ENCODE measurements at places on chromosomes 5 and 9.

- no peak for DNase-seq
These were observed 123.3 kb downstream of the PCSK5 start for GRCh38 chr9:76013809-76014208.

DNA sequence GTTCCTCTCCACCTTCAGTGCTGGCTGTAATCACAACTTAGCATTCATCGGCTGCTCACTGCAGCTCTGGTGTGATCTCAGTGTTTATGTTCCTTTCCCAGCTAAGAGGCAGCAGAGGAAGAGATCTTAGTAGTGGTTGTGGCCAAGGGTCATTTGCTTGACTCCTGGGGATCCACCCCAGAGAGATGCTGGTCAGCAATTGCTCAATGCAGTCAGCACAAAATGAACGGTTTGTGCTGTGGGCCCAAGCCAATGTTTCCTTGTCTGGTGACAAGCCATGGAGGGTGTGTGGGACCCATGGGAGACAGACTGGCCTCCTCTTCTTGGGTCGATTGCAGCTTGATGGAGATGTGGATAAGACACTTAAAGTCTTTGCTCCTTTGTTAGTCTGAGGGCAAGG, 16.1 kb upstream of the FRMD3 start:
- DNase-seq = no peak

DNA sequence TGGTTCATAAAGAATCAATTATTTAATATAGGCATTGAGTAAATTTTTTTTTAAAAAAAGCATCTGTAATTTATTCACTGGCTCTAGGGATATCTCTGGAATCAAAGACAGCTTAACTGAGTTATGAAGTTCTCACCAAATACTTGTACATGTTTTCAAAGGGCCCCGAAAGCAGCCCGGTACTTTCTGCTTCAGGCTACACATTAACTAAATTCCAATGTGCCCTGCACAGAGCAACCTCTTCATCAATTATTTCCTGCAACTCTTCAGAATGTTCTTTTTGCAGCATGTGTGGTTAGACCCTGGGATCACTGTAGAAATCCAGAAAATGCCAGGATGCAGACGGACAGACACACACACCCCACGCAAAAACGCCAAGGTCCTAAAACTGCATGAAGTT, 209.0 kb downstream of the EFNA5 start:
- DNase-seq = no peak

- DNase-seq = no peak
These were observed 2.3 kb downstream of the POMT1 start for GRCh38 chr9:131505012-131505411.

DNA sequence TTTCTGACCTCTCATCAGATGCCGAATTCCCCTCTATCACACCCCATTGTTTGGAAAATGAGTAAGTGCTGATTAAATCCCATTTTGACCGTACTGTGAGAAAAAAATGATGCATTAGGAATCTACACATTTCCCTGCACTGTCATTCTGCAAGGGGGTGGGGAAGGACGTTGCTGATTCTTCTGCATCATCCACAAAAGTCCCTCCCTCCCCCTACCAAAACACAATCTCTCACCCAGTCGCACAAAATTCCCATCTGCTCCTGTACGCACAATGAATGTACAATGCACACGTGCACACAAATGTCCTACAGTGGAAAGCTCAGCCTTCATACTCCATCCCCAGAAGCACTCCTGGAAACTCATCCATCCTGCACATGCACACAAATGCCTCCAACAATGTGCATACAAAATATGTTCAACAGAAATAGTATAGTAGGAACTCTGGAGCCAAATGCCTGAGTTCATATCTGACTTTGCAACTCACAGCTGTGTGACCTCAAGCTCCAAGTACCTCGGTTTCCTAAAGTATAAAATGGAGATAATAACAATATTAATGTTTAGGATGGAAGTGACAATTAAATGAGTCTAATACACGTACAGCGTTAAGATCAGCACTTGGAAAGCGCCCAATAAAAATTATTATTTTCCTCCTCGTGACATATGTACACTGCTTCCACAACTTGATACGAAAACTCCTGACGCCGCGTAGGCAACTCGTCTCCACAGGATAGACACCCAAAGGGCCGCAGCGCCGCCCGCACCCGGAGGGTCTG, 809 bp downstream of the TNIP1 start:
- peak; percentile 76 for DNase-seq
